Activated CD4-positive, alpha-beta T cell treated with anti-CD3 and anti-CD28 coated beads, Interleukin-2, amount 50 U/mL, for 1 hour (primary cell): ENCODE measurements at places on chromosomes 11 and 22.

DNA sequence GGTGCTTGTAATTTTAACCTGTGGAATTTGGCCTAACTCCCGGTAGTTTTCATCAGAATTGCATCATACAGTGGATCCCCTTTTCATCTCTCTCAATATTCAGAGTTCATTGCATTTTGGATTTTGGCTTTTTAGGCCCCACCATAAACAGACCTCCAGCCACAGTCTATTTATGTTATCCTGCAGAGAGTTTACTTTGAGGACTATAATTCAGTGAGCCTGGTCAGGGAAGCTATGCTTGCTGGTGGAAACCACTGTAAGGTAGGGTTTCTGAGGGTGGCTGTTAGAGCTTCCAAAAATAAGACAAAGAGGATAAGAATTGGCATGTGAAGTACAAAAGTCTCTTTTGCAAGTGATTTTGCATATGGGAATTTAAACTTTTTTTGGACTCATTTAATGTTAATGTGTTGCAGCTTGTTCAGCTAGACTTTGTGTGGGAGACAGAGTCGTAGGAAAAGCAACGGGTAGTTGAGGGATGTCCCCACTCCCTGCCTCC, 34.8 kb upstream of the DDI1 start:
- no peak for DNase-seq

- DNase-seq, result no peak
Measured at GRCh38 chr11:21710809-21711208, 482.1 kb upstream of the ANO5 start.

GRCh38 chr11:79287952-79288351, 152.9 kb downstream of the TENM4 start:
- no peak for DNase-seq

- DNase-seq, result no peak
Measured at GRCh38 chr11:131038597-131038996, 122.3 kb upstream of the SNX19 start.

DNA sequence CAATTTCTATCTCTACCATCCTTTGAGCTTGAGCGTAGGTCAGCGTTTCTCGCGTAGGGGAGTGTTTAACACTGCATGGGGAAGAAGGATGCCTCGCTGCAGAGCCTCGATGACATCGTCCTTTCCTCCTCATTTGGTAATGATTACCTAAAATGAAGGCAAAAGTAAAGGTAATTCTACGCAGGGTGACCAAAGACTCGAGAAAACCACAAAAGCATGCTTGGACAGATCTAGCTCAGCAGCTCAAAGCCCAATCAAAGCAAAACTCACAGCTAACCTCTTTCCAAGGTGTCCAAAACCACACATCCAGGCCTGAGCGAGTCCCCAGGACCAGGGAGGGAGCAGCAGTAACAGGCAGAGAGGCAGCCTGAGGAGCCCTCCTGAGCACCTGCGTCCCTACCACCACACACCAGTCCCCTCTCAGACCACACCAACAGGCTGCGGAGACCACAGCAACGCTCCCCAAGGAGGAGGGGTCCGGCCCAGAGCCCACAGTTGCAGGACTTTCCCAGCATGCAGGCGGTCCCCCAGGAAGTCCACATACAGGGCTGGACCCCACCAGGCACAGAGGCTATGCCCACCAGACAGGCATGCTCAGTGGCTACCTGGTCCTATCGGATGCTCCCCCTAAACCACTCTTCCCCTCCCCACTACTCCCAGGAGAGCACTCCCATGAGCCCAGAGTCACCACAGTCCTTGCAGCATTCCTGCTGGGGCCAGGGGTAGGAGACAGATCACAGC, 3.3 kb downstream of the BRD1 start:
- no peak for DNase-seq

DNA sequence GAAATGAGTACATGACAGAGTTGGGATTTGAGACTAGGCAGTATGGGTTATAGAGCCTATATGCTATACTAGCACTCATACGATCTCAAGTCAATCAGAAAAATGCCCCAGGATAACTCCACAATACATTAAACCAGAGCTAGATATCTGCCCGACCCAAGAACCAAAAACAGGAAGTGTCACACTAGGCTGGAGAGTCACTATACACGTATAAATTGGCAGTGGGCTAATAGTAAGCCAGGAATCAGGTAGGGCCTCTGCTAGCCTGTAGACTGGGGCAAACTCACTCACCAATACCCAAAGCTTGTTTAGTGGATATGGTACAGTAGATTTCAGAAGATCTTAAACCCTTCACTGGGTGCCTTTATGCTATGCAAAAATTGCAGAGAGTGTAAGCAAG, 16.2 kb upstream of the EIF4G2 start:
- no peak for DNase-seq

GRCh38 chr11:12950670-12951069, 58.4 kb upstream of the RASSF10 start:
- DNase-seq, result no peak

DNA sequence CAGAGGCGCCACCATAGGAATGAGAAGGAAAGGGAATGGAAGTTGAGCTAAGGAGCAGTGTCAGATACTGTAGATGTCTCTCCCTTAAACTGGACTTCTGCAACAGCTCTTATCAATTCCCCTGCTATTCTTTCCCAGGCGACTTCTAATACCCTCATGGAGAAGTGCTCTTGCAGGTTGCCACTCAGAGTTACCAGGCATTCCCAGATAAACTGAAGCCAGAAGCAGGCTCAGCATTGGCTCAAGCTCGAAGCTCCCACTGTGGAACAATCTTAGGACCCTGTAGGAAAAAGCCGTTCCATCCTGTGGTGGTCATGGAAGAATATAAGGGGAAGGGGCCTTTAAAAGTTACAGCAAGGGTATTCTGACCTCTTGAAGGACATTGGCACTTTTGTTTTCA, 208.7 kb upstream of the PLET1 start:
- no peak for DNase-seq

GRCh38 chr11:42620796-42621195, 691.0 kb upstream of the API5 start:
- no peak for DNase-seq

- no peak for DNase-seq
Measured at GRCh38 chr22:31259798-31260473, 32.4 kb downstream of the PIK3IP1 start.

DNA sequence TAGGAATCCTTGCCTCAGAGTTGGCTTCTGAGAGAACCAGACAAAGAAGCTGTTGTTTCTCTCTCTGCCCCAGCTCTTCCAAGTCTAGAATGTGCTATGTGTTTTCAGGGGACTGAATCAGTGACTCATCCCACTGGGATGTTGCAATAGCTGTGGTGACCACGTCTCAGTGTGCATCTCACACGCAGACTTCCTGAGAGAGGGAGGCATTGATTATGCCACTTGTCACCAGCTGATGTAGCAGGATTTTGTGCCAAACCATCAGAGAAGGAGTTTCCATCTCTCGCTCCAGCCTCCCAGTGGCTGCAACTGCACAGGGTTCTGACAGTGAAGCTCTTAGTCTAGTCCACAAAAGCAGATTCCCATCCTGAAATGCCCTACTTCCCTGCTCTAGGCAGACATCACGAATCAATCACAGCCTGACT, 455.8 kb downstream of the MIAT start:
- DNase-seq, result no peak

- no peak for DNase-seq
Measured at GRCh38 chr22:25352294-25352680, 132.8 kb downstream of the CRYBB2 start.

DNA sequence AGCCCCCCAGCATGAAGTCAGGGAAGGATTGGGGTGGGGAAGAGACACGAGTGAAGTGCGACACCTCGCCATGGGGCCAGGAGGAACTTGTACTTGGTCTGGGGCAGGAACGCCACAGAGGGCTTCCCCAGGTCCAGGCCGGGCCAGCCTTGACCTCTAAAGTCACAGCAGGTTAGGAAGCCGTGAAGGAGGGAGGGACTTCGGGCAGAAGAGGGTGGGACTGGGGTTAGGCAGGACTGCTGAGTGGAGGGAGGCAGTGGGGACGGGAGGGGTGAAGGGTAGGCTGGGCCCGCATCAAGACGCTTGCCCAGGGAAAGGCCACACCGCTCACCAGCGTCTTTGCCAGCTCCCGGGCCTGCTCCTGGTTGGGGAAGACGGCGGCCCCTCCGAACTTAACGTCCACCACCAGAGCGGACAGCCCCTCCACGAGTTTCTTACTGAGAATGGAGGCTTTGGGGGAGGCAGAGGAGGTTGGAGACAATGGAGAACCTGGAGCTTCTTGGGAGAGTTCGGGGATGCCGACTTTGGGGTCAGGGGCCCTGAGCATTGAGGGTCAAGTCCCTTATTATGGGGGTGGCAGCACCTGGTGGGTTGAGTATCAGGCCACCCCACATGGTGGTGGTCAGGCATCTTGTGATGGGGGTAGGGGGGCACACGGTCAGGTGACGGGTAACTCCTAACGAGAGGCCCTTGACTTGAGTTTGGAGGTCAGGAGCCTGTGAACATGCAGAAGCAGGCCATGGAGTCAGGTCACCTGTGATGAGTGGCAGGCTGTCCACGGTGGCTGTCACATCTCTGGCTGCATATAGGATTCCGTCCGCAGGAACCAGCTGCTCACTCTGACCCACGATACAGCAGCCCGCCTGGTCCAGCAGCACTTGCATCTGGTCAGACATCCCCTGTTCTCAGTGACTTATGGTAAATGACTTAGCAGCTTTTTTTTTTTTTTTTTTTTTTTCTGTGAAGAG, 1.7 kb upstream of the SCO2 start:
- no peak for DNase-seq

DNA sequence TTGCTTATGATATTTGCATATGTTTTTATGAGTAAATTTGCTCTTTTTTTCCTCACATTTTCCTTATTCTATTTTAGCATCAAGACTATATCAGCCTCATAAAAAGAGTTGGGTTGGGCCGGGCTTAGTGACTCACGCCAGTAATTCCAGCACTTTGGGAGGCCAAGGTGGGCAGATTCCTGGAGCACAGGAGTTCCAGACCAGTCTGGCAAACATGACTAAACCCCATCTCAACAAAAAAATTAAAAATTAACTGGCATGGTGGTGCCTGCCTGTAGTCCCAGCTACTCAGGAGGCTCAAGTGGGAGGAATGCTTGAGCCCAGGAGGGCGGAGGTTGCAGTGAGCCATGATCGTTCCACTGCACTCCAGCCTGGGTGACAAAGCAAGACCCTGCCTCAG, 148.8 kb upstream of the ANO5 start:
- no peak for DNase-seq

DNA sequence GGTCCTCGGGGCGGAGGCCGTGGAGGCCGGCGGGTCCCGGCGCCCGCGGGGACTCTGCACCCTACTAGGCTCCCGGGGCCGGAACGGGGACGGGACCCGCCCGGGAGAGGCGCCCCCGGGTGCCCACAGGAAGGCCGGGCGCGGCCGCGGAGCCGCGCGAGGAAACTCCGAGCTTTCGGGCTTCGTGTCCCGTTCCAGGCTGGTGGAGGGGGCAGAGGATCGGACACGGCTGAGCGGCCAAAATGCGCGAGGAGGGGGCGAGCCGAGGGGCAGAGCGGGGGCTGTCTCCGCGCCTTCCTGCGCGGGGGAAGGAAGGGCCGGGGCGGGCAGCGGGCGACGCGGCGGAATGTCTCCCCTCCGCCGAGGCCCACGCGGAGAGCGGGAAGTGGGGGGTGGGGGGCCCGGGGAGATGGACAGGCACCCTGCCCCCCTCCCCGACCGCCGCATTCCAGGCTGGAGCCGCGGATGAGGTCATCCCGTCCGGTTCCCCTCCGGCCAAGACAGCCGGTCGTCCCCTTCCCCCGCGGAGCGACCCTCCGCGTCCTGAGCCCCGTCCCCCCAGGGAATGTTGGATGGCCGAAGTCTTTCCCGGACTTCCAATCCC, 430 bp downstream of the CDC42EP1 start:
- DNase-seq, result no peak

GRCh38 chr22:36293606-36294292, 40.8 kb downstream of the APOL1 start:
- no peak for DNase-seq

DNA sequence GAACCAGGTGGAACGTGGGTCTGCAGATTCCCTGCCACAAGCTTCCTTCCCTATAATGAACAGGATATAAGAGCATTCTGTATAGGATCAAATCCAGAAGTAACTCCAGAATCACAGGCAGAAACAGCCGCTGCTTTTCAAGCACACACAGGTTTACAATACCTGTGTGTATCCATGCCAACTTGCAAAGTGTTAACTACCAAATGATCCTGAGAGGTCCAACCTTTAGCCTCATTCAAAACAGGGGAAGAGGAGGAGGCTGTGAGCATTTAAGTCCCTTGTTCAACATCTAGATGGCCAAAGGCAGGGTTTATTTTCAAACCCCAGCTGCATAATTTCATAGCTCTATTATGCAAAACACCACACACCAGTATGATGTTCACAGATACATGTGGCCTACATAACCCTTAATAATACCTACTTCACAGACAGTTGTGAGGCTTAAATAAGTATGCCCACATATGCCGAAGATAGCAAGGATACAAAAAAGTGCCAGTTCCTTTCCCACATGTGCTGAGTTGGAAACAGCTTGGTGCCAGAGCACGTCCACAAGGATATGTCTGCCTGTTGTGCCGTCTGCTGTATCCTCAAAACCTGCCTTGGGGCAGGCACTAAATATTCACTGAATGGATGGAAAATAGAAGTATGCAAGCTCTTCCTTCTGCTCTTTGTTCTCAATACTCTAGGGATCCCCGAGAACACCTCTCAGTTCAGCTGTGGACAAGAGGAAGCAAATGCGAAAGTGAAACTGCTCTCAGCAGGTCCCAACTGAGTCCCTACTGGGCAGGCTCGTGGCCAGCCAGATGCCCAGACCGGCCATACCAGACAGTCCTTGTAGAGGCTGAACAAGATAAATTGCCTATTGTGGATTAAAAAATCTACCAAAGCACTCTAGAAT, 66.8 kb downstream of the LARGE1 start:
- DNase-seq, result no peak

- no peak for DNase-seq
Measured at GRCh38 chr11:69000831-69001242, 12.2 kb downstream of the MRGPRF start.

DNA sequence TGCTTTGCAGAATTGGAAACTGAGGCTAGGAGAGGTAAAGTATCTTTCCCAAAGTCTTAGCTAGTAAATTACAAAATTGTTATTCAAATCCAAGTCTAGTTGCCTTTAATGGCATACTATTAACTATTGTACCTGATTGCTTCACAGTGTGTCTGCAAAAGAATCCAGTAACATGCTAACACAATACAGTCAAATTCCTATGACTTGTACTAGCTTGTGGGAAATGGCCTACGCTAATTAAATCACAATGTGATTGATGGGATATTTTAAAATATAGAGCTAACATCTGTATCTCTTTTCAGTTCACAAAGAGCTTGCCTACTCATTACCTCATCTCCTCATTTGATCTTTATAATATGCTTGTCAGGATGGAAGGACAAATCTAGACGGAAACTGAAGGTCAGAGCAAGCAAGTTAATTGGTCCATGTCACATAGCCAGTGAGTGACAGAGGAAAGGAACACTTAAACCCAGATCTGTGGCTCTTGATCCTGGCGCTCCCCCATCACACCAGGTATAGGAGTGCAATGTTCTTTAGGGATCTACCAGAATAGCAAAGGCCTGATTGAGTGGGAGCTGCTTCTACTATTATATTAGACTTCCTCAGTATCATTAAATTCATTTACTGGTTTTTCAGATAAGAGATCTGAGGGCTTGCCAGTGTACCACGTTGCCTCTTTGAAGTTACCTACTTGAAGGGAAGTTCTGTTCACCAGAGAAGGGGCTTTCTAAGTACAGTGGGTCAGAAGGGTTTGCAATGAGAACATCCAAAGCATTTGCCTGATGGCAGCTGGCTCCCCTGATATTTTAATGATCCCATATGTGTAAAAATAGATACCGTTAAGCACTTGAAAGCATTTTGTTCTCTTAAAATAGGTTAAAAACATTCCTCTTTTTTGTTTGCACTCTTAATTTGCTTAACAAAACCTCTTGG, 213.6 kb upstream of the SESN3 start:
- DNase-seq, result no peak

GRCh38 chr11:1356478-1356960, 33.2 kb upstream of the BRSK2 start:
- DNase-seq, result no peak
